ENCODE measurements at places on chromosomes 1 and 21.

- DNase-seq: no peak
Measured at GRCh38 chr21:15686506-15686905, 43.3 kb upstream of the USP25 start.

- peak; percentile 67 for DNase-seq
Measured at GRCh38 chr1:216221260-216221700, 202.0 kb downstream of the USH2A start.

DNA sequence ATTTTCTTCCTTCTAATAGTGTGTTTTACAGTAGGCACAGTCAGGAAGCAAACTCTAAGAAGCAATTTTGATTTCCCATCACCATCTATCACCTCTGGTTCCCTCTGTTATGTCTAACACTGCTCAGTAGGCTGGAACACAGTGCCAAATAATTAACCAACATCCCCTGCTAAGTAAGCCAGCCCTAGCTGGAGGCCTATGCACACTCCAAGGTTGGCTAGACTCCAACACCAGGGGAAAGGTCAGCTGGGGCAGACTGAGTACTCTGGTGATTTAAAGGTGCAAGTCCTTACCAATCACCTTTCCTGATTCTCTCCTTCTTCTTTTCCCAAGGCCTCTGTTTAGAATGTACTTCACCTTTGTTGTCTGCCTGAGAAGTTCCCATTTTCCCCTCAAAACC, 46.5 kb upstream of the BEND5 start:
- DNase-seq: no peak

DNA sequence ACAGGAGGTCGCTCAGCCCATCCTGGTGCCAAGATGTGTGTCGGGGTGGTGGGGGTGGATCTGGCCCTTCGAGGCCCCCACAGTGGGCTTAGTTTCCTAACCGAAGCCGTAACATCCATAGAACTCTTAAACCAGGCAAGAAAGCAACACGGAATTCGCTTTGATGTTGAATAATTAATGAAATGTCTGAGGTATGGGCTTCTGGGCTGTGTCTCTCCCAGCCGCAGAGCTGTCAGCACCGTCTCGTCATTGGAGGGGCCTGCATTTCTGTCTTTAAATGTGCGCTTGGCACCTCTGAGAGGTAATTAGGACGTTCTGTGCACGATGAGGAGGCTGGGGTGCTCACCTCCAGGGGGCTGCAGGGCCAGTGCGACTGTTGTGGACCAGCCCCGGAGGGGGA, 13.3 kb upstream of the PLCH2 start:
- DNase-seq: no peak

DNA sequence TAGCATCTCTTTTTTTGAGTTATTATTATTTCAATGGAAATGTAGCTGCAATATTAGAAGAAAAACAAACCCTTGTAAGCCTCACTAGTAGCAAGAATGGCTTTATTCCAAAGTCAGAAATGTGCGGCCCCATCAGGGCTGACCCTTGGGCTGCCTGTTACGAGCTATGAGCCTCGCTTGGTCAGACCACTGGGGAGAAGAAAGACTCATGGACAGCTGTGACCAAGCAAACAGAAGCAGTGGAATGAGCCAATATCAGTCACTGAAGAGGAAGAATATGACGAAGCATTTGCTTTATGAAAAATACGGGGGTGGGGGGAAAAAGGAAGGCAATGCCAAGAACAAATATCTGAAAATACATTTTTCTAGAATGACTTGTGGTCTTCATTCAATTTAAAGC, 504.5 kb downstream of the LMO4 start:
- DNase-seq: no peak

DNA sequence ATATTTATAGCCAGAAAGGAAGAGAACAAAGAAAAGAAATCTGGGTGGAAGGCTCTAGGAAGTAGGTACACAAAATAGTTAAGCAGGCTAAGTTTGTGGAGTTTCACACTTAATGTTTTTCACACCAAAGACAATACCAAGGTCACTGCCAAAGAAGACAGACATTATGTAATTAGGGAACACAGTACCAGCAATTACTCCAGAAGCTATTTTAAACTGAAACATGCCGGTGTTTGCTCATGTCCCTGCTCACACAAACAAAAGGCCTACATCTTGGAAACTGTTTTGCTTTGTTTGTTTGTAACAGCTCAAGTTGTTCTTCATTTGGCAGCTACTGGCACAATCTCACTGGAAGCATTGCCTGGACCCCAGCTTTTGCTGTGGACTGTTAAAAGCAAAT, 88.5 kb upstream of the DAB1 start:
- no peak for DNase-seq

DNA sequence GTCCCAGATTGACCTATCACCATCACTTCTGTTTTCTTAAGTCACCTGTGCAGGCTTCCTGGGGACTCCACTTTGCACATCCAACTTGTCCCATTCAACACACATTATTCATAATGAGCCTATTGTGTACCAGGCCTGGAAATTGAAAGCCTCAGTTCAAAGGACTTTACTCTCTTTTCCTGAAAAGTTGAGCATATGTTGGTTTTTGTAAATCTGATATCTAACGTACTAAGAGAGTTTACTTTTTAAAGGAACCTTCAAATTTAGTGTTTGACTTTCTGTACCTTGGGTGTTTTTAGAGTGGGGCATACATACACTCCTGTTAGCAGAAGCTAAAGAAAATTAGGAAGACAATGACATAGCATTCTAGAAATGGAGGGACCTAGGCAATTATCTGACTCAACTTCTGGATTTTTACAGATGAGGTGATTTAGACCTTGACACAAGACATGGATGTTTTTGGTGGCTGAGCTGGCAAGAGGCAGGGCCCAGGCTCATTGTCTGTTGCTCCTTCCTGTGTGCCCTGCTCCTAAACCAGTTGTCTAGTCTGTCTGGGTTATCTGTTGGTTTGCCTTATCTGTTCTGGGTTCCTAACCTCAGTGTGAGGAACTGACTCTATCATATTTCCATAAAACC, 336.5 kb downstream of the RPS6KC1 start:
- no peak for DNase-seq

DNA sequence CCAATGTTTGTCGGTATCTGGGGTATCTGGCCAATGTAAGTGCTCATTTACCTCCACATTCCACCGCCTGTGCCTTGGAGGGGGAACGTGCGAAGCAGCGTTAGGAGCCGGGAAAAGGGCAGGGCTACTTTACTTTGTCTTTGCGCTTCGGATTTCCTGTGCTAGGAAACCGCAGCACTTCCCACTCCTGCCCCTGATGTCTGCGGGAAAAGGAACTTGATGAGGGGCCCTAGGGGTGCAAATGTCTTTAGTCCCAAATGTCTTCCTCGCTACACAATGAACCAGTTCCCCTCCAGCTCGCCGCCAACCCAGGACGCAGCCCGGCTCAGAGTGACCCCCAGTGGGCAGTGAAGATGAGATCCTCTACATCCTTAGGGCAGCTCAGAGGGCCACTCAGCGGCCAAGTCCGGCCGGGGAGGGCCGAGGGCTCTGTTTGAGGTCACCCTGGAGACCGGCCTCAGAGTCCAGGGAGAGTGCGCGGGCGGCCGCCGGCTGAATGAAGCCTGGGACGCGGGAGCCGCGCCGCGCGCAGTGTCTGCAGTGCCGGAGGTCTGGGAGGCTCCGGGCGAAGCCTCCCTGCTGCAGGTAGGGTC, at the start of gene DYNLT5:
TSS of gene DYNLT5 (plus strand) at position 460 of the 593 bp plus-strand sequence. CDS start 2,200 bp downstream, outside the sequence.
- DNase-seq: no peak

GRCh38 chr1:90964444-90965035, 57.3 kb downstream of the ZNF644 start:
- DNase-seq: no peak

- DNase-seq: no peak
Measured at GRCh38 chr1:4227986-4228385, 327.9 kb upstream of the C1orf174 start.

GRCh38 chr1:63877816-63878215, 104.0 kb downstream of the ROR1 start:
- no peak for DNase-seq

GRCh38 chr21:35485364-35485763, 436.3 kb upstream of the RUNX1 start:
- no peak for DNase-seq

- no peak for DNase-seq
Measured at GRCh38 chr1:33815061-33815460, 48.8 kb upstream of the HMGB4 start.

GRCh38 chr1:213840575-213840974, 147.2 kb upstream of the PROX1 start:
- DNase-seq: no peak

DNA sequence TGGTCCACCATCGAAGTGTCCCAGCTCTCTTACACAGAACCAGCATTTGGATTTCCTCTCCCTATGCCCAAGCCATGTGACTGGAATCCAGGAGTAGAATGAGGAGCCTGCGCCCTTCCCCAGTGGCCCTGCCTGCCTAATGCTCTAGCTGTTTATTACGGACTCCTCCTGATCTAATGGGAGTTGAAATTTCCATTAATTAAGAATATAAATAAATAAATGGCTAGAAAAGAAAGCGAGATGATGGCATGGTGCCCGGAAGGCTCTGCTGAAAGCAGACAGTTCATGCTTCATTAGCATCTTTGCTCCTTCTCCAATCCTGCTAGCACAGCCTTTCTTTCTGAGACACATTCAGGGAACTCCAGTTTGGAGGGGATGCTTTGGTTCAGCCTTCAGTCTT, 216.2 kb downstream of the SEC16B start:
- DNase-seq: no peak

DNA sequence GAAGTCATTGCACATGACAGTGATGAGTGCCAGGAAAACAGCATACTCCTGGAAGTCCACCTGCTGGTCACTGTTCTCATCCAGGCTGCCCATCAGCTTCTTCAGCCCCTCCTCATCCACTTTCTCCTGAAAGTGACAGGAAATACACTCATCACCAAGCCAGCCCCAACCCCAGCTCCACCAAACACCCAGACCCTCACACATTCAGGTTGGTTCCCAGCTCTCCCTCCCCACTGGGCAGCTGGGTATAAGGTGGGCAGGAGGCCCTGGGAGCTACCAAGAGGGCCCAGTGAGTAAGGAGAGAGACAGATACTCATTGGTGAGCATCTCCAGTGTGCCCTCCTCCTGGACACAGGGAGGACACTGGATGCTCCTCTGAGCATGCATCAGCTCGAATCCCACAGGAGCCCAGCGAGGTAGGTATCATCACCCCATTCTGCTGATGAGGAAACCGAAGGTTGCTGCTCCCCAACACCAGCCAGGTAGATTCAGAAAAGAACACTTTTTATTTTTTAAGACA, 4.1 kb downstream of the S100A2 start:
- no peak for DNase-seq

DNA sequence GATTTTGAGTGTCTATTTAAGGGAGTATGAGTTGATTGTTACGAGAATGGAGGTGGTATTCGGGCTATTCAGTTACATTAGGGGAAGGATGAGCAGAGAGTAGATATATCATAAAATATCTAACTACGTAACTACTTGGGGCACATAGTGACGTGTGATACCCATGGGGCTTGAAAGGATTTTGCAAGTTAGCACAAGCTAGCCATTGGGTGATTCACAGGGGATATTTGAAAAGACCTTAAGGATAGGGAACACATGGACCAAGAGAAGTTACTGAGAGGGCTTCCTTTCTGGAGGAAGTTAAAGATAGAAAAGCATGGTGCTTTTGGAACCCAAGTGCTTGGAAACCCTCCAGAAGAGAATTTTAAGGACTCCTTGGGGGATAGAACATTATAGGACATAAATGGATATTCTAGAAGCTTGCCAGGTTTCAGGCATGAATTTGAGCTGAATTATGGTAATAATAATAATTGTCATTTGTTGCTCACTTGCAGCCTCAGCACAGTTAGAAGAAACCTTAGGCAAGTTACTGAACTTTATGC, 5.4 kb downstream of the DISP1 start:
- no peak for DNase-seq

DNA sequence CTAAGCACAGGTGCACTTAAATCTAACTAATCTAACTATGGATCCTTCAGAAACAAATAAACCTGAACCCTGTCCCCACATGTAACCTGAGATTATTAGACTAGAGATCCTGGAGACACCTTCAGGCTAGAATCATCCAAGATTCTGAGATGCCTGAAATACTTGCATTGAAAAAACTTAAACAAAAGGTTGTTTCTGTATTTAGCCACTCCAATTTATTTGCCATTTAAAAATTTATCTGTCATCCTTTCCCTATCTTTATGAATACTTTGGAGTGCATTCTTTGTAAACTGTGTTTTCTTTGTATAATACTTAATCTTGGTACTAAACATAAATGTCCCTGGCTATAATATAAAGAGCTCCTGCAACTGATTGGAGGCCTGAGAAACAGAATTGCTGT, 270.7 kb downstream of the NCAM2 start:
- no peak for DNase-seq

DNA sequence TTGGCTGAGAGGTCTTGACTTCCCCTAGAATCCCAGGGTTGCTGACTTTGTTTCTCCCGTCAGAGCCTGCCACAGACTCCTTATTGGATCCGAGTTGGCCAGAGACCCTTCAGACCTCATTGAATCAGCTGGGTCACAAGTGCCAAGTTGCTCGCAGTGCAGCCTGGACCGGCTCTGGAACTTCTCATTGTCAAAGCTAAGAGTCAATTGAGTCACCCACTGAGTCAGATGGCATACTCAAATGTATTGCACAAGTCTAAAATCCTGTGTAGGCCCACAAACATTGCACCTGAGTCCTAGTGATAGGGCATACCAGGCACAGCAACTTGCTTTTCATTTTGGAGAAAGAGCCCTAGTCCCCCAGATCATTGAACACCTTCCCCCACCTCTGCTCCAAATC, 20.4 kb upstream of the SCAF4 start:
- DNase-seq: no peak
